Ovary (tissue), 10 donors: ENCODE measurements at places on chromosomes 7 and 10.

GRCh38 chr10:55837273-55837672, 523.8 kb downstream of the ZWINT start:
- no peak overlapping the region for H3K27ac ChIP-seq
- no peaks in the 10 kb centered on the region for H3K27me3 ChIP-seq
- no peak for DNase-seq
- H3K4me3 ChIP-seq, result no peak overlapping the region
- H3K4me1 ChIP-seq, result no peaks in the 10 kb centered on the region
- no peaks in the 10 kb centered on the region for H3K36me3 ChIP-seq

DNA sequence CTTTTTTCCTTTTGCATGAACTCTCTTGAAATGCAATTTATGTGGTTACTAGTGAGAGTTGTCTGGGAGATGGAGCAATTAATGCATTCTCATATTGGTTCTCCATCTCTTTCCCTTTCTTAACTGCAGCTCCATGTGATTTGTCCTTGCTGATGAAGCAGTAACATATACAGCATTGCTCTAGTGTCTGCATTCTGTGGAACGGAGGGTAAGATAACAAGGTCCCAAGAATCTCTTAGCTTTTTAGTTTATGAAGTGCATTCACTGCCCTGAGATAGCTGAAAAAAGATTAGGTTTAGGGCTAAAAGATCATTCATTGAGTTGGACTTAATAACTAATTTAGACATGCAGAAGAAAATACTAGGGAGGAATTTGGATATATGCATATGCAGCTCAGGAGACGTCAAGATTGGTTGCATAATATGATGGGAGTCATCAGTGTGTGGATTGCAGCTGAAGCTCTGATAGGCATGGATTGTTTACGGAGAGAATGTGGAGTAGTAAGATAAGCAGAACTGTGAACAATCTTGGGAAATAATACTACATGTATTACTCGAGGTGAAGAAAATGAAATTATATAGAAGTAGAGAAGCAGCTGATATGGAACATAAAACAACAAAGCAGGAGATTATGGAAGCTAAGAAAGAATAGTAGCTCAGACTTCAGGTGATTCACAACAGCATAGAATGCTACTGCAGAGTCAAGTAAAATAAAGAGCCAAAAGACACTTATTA, 404.7 kb downstream of the ARL4A start:
- H3K27me3 ChIP-seq, result no peaks in the 10 kb centered on the region
- no peaks in the 10 kb centered on the region for H3K4me1 ChIP-seq
- no peak overlapping the region for H3K4me3 ChIP-seq

GRCh38 chr7:118606602-118607001, 382.1 kb downstream of the ANKRD7 start:
- no peak overlapping the region for H3K27ac ChIP-seq
- H3K4me3 ChIP-seq, result no peak overlapping the region
- H3K27me3 ChIP-seq, result no peaks in the 10 kb centered on the region
- H3K4me1 ChIP-seq, result no peaks in the 10 kb centered on the region
- H3K36me3 ChIP-seq, result no peaks in the 10 kb centered on the region

DNA sequence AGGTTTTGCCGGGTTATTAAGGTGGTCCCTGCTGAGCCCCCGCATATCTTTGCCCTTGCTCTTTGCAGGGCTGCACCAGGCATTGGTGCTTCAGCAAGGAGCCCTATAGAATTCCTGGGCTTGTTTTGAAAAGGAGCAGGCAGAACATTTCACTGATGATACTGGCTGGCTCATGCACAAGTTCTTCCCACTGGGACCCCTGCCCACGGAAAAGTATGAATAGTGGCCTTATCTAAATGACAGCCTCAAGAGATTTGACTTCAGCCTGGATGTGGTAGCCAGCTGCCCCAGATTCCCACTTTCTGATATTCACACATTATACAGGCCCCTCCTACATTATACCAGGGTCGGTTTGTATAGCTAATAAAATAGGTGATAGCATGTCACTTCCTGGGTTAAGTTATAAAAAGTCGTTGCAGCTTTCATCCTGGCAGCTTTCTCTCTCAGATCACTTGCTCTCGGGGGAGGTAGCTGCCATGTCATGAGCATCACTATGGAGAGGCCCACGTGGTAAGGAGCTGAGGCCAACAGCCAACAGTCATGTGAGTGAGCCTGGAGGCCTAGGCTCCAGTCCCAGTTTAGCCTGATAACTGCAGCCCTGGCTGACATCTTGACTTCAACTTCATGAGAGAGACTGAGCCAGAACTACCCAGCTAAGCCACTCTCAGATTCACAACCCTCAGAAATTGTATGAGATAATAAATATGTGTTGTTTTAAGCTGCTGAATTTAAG, 16.8 kb upstream of the CRTAC1 start:
- no peak overlapping the region for H3K27ac ChIP-seq
- no peaks in the 10 kb centered on the region for H3K27me3 ChIP-seq
- peak; percentile 36 for DNase-seq
- no peaks in the 10 kb centered on the region for H3K36me3 ChIP-seq
- no peaks in the 10 kb centered on the region for H3K4me1 ChIP-seq

DNA sequence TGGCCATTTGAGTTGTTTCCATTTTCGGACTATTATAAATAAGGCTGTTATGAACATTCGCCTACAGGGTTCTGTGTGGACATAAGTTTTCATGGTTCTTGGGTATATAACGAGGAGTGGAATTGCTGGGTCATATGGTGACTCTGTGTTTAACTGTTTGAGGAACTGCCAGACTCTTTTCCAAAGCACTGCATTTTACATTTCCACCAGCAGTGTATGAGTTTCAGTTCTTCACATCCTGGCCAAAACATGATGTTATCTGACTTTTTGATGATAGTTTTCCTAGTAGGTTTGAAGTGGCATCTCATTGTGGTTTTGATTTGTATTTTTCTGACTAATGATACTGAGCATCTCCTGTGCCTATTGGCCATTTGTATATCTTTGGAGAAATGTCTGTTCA, 5.4 kb downstream of the SUV39H2 start:
- no peak overlapping the region for H3K4me3 ChIP-seq
- no peak overlapping the region for H3K27ac ChIP-seq
- no peaks in the 10 kb centered on the region for H3K4me1 ChIP-seq

GRCh38 chr10:103616705-103617601, 123.4 kb downstream of the NEURL1 start:
- H3K27ac ChIP-seq, result peak overlapping the region; percentile 49
- no peaks in the 10 kb centered on the region for H3K27me3 ChIP-seq
- H3K4me3 ChIP-seq, result no peak overlapping the region
- peak; percentile 85 for DNase-seq

GRCh38 chr10:3729397-3729976, 55.5 kb downstream of the KLF6 start:
- no peak overlapping the region for H3K27ac ChIP-seq
- no peaks in the 10 kb centered on the region for H3K36me3 ChIP-seq
- H3K4me3 ChIP-seq, result no peak overlapping the region

DNA sequence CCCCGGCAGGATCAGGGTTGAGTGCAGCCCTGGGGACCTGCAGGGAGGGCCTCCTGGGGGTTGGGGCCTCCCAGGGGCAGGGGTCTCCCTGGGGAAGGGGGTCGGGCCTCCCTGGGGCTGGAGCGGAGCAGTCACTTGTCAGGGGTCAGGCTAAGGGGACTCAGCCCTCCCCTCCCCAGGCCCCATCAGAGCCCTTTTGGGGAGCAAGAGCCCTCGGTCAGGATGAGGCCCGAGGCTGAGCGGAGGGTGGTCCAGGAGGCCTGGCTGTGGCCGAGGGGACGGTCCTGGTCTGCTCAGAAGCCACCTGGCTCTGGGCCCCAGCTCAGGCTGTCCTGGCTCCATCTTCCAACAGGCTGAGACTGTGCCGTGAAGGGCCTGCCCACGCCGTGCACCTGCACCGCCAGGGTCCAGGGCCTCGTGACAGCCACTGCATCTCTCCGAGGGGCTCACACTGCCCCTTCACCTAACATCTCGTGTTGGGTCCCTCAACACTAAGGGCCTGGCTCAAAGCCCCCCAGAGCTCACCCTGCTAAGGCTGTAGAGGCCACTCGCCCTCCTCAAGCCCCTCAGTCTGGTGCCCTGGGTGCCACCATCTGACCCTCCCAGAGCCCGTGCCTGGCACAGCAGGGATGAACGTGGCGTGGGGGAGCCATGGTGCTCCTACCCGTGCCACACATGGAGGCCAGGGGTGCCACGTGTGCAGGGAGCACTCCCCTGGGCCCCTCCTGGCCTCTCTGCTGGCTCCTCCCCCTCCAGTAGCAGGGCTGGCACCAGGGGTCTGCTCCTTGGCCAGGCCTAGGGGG, 12.9 kb downstream of the BHLHA15 start:
- no peak for DNase-seq
- no peaks in the 10 kb centered on the region for H3K27me3 ChIP-seq
- H3K4me3 ChIP-seq, result no peak overlapping the region
- H3K36me3 ChIP-seq, result no peaks in the 10 kb centered on the region
- no peaks in the 10 kb centered on the region for H3K4me1 ChIP-seq

- H3K27me3 ChIP-seq, result no peaks in the 10 kb centered on the region
- DNase-seq, result no peak
- H3K4me3 ChIP-seq, result no peak overlapping the region
- no peaks in the 10 kb centered on the region for H3K36me3 ChIP-seq
Observed at GRCh38 chr10:103895411-103896186, 22.4 kb downstream of the STN1 start.

GRCh38 chr10:114911801-114912469, 26.1 kb upstream of the TRUB1 start:
- peak overlapping the region; percentile 17 for H3K27ac ChIP-seq
- no peak for DNase-seq
- no peaks in the 10 kb centered on the region for H3K36me3 ChIP-seq
- H3K27me3 ChIP-seq, result no peaks in the 10 kb centered on the region

GRCh38 chr10:2882628-2883027, 184.7 kb upstream of the PFKP start:
- H3K4me1 ChIP-seq, result no peaks in the 10 kb centered on the region
- H3K27ac ChIP-seq, result no peak overlapping the region
- H3K27me3 ChIP-seq, result peaks cover 2% of the 10 kb centered on the region
- H3K36me3 ChIP-seq, result no peaks in the 10 kb centered on the region
- no peak for DNase-seq

DNA sequence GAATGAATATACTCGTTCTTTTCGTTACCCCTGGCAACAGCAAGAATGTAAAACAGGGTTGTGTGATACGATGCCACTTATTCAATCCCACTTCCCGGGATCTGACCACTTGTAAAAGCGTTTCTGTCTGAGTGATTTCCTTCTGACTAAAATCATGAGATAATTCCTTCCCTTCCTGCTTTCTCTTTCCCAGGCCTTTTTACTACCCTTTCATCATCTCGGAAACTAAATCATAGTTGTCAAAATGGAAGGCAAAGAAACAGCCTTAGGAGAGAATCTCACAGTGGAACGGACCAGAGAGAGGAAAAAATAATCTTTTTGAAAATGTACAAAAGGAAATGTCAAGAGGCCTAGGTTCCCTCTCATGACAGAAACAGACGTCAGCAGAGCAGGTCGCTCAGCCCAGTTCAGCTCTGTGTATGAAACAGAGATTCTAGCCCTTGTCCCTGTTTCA, 29.8 kb downstream of the DIP2C start:
- H3K36me3 ChIP-seq, result no peaks in the 10 kb centered on the region
- no peak overlapping the region for H3K4me3 ChIP-seq
- H3K27me3 ChIP-seq, result no peaks in the 10 kb centered on the region
- DNase-seq, result no peak
- H3K27ac ChIP-seq, result no peak overlapping the region

DNA sequence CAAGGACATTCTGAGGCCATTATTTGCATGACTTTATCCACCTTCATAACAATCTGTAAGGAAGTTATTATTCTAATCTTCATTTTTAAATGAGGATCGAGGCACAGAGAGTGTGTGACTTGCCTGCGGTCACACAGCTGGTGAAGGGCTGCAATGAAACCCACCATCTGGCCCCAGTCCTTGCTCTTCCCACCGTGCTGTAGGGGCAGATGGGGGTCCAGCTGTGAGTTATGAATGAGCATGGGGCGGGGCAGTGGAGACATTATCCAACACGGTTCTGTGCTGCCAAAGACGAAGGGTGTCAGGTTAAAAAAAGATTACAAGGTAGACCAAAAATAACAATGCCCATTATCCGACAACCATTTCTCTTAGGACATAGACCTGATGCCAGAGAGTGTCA, 417.5 kb upstream of the MGMT start:
- no peak overlapping the region for H3K4me3 ChIP-seq
- no peaks in the 10 kb centered on the region for H3K27me3 ChIP-seq
- DNase-seq, result no peak
- H3K27ac ChIP-seq, result no peak overlapping the region
- no peaks in the 10 kb centered on the region for H3K4me1 ChIP-seq

DNA sequence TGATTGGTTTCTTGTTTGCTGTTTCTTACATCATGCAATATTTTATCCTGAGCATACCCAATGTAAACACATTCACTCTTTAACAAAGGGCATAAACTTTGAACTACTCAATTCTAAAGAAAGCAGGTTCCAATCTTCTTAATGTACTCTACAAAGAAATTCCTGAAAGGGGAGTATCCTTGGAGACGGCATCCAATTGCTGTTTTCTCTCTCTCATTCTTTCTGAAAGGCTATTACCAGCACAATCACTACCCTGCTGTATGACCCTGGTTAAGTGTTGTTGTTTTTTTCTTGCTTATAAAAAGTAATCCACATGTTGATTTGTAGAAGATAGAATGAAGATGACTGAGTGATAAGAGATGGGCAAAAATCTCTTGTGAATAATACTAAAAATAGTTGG, 176.0 kb downstream of the ZNF365 start:
- H3K27me3 ChIP-seq, result no peaks in the 10 kb centered on the region
- H3K4me1 ChIP-seq, result no peaks in the 10 kb centered on the region
- H3K27ac ChIP-seq, result no peak overlapping the region
- DNase-seq, result no peak

GRCh38 chr7:23098460-23098859, 7.1 kb upstream of the KLHL7 start:
- H3K4me3 ChIP-seq, result no peak overlapping the region
- no peaks in the 10 kb centered on the region for H3K4me1 ChIP-seq
- no peak overlapping the region for H3K27ac ChIP-seq
- no peak for DNase-seq

- peak; percentile 39 for DNase-seq
- no peak overlapping the region for H3K27ac ChIP-seq
- no peak overlapping the region for H3K4me3 ChIP-seq
- peaks cover 11% of the 10 kb centered on the region for H3K4me1 ChIP-seq
Observed at GRCh38 chr10:13990392-13990805, 340.3 kb downstream of the FRMD4A start.

- H3K27ac ChIP-seq, result no peak overlapping the region
- no peak overlapping the region for H3K4me3 ChIP-seq
Observed at GRCh38 chr10:83582407-83583095, 556.8 kb upstream of the GHITM start.

DNA sequence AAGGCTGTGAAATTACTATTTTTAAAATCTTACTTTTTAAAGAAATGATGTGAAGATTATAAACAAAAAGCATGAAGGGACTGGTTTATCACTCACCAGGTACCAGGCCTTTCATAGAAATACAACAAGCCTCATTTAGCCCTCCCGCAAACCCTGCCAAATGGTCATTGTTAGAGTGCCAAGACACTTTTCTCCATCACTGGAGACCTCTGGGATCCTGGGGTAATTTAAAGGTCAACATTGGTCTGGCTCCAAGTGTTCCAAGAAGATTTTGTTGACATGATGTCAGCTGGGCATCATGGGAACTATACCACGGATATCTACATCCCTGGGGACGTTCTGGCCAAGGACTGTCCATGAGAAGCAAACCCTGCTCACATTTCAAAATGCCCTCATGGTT, 138.0 kb upstream of the FRMD4A start:
- no peak overlapping the region for H3K27ac ChIP-seq
- H3K4me1 ChIP-seq, result no peaks in the 10 kb centered on the region
- no peaks in the 10 kb centered on the region for H3K36me3 ChIP-seq
- H3K4me3 ChIP-seq, result no peak overlapping the region
- no peaks in the 10 kb centered on the region for H3K27me3 ChIP-seq
